Stimulated activated memory B cell treated with anti-CD40 and anti-IgM and Interleukin-4, amounts not matched to agents 10 μg/mL and 1 μg/mL and 100 μg/mL, for 72 hours (primary cell): ENCODE measurements at places on chromosomes 7 and 10.

DNA sequence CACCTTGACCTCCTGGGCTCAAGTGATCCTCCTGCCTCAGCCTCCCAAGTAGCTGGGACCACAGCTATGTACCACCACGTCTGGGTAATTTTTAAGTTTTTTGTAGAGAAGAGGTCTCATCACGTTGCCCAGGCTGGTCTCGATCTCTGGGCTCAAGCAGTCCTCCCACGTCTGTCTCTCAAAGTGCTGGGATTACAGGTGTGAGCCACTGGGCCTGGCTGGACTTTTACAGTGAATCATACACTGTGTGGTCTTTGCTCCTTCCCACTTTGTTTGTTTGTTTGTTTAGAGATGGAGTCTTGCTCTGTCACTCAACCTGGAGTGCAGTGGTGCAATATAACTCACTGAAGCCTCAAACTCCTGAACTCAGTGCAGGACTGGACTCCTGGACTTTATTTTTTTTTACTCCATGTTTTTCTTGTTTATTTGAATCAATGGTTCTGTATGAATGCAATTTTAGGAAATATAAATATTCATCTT is 12.5 kb downstream of the PPIA start:
- H3K27me3 ChIP-seq, result no peaks in the 10 kb centered on the region
- H3K36me3 ChIP-seq, result no peaks in the 10 kb centered on the region
- H3K4me3 ChIP-seq, result no peak overlapping the region
- no peaks in the 10 kb centered on the region for H3K4me1 ChIP-seq

DNA sequence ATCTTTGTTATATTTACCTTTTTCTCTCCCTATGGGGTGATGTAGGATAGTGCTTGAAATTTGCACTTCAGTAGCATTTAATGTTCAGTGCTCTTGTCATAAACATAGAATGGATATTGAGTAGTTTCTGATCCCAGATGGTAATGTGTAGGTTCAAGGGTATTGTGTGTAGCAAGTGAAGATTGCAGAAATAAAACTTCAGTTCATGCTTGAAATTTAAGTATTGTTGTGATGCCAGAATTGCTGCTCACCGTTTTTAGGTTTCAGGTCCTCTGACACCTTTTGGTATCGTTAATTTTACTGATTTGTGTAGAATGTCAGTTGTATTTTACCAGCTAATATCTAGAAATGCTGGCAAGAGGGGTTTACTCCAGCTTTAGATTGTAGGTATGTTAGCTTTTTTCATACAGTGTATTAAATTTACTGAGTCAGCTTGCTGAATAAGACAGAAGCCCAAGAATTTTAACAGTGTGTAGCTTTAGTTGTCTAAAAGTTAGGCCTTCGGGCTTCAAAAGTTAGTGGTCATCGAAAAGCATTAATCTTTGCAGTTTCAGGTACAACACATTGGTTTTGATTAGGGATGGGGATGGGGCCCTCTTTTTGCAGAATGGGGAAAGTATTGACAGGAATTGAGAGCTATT is 1.9 kb downstream of the PTEN start:
- peak overlapping the region; percentile 90 for H3K27ac ChIP-seq
- peaks cover 20% of the 10 kb centered on the region for H3K36me3 ChIP-seq
- ATAC-seq, result no peak
- peaks cover 56% of the 10 kb centered on the region for H3K4me1 ChIP-seq

DNA sequence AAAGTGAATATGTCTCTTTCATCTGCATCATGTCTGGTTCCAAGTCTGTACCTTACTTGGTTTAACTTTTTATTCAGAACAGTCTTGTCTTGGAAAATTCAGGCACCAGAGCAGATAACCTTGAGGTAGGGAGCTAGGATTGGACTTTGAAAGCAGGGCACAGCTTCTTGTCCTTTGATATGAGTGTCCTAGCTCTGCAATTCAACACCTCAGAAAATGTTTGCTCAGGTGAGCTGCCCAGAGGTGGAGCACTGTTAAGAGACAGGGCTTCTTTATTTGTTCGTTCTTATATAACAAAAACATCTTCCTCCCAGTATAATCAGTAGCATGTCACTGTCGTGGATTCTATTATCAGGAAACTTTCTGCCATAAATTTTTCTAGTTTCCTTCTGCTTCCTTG is 118.3 kb downstream of the LRRC4 start:
- no peak overlapping the region for H3K4me3 ChIP-seq
- peaks cover 47% of the 10 kb centered on the region for H3K4me1 ChIP-seq
- no peak for ATAC-seq
- H3K27me3 ChIP-seq, result no peaks in the 10 kb centered on the region

DNA sequence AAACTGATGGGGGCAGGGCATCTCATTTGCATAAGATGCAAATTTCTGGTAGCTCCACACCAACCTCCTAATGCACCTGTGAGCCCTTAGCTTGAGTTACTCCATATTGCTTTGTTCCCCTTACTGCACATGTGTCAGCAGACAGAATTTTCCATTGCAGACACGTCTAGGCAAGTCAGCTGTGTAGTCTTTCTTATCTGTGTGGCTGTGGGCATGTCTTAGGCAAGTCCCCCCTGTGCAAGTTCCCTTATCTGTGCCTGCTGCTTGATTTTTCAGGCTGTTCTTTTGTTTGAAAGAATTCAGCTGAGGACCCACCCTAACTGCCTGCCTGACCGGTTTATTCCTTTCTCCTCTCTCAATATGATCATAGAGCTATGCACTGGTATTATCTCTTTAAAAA is 28.5 kb upstream of the TRIM24 start:
- no peak overlapping the region for H3K27ac ChIP-seq
- no peak overlapping the region for H3K4me3 ChIP-seq
- H3K36me3 ChIP-seq, result no peaks in the 10 kb centered on the region
- H3K4me1 ChIP-seq, result no peaks in the 10 kb centered on the region
- no peak for ATAC-seq
- H3K27me3 ChIP-seq, result peaks cover 33% of the 10 kb centered on the region

DNA sequence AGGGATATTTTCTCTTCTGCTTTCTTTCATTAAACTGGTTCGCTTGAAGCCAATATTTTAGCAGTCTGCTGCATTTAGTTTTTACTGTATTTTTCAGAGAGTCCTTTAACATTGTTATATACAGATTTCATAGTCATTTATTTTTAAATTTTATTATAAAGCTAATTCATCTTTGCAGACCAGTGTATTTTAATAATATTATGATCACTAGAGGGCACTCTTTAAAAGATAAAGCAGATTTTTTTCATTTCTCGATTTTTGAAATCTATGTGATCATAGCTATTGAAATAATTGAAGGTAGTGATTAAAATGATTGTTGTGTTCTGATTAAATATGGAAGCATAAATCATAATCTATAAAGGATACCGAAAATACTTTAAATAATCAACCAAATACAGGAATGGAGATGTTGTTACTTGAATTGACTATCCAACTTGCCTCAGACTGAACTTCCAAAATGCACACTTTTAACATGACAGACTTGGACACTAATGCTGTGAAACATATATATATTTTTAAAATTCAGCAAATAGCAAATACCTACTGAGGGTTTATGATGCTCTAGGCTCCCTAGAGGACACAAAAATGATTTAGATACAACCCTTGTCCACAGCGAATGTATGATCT is 35.2 kb downstream of the ST7 start:
- H3K36me3 ChIP-seq, result peaks cover 22% of the 10 kb centered on the region
- H3K27me3 ChIP-seq, result no peaks in the 10 kb centered on the region
- peaks cover 18% of the 10 kb centered on the region for H3K4me1 ChIP-seq
- no peak overlapping the region for H3K4me3 ChIP-seq
- no peak for ATAC-seq

GRCh38 chr10:68049289-68050078 is 25.6 kb downstream of the HERC4 start:
- no peak for ATAC-seq
- H3K27ac ChIP-seq, result no peak overlapping the region
- H3K27me3 ChIP-seq, result no peaks in the 10 kb centered on the region
- H3K36me3 ChIP-seq, result peaks cover 42% of the 10 kb centered on the region
